ENCODE measurements at places on chromosomes 7 and 10.
A peak's percentile ranks its signal among the peaks of the same experiment; 100 is the strongest.

DNA sequence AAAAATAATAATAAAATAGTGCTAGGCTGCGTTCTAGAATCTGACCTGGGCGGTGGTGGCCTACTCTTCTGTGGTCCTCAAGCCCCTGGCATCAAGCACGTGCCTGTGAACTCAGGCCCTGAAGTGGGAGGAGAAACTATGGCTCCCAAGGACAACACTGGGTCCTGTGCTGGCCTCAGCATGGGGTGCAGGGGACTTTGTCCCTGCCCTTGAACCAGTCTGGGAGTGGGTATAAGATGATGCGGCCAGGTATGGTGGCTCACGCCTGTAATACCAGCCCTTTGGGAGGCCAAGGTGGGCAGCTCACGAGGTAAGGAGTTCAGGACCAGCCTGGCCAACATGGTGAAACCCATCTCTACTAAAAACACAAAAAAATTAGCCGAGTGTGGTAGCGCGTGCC is 5.5 kb downstream of the ZP3 start:
- no peak for DNase-seq

DNA sequence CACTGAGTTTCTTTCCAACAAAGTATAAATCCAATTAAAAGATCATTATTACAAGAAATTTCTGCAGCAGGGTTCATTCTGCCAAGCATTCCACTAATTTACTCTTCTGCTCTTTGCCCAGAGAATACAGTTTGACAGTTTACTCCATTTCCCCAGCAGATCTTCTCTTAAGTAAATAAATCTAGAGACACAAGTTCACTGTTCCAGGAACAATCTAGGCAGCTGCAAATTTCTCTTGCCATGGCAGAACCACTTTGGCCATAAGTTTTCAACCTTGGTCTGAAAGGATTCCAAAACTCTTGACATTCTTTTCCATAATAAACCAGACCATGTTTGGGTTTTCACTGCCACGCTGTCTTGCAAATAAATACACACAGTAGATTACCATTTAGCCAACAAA is 11.5 kb downstream of the RGS10 start:
- no peak for DNase-seq

- no peak for DNase-seq
Observed at GRCh38 chr7:108178398-108178797, 48.2 kb upstream of the LAMB4 start.

DNA sequence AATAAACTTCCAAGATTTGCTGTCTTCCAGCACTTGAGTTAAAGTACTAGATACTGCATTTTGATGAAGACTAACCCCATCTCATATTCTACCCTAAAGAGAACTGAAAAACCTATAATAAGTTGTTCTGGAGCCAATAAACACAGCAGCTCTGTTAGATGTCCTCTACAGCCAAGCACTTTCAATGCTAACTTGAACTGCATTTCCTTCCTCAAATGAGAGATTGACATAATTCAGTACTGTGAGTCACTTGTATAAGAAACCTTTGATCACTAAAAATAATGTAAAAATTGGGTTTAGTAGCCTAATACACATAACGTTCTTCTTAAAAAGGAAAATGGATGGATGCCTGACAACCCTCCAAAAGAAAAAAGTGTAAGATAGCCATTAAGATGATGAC is 81.3 kb downstream of the ITGB8 start:
- DNase-seq, result no peak

DNA sequence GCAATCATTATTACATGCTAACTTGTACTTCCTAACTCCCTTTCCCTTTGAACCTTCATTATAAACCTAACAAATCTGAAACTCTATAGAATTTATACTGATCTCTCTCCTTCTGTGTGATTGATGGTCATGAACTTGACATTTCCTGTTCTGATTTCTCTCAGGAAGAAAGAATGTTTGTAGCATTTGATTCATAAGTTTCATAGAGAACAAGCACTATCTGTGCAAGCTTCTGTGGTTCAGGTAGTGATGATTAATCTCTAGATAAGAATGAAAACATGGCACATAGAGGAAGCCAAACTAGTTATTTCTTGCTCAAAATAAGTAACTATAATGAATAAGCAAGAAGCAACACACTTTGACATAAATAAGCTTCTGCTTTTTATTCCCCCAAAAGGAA is 34.2 kb downstream of the TFPI2 start:
- DNase-seq, result no peak

GRCh38 chr7:74599244-74599643 is 58.3 kb upstream of the GTF2I start:
- no peak for DNase-seq

DNA sequence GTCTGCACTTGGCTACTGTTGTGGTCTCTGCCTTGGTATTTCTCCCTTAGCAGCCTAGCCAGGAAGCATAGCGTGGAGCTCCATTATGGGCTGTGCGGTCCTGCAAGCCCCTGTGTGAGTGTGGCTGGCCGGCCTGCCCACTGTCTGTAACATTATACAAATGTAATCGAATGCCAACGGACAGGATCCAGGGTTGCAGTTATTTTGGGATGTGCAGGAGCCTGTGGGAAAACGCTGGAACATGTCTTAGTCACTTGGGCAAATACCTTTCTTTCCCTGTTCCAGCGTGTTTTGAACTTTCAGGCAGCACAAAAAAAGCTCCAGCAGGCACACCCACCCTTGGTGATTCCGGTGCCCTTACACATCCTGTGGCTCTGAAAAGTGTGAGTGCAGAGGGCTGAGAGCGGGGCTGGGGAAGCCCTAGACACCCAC is 29.5 kb downstream of the BAG3 start:
- DNase-seq, result no peak

DNA sequence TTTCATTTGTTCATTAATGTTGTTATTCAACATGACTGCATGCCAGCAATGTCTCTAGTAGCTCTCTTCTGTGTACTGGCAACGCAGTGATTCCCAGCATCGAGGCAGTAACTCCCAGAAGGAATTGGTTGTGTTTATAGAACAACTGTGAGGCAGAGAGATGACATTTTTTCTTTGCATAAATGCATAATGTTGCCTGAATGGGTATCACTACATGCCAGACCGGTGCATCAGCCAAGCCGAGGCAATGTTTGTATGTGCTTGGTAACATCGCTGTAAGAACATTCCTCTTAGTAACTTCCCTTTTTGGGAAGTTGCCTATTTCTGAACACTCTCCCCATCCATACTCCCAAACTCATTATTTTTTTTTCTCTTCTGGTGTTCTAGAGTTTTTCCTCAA is 182.9 kb downstream of the HTR7 start:
- no peak for DNase-seq

DNA sequence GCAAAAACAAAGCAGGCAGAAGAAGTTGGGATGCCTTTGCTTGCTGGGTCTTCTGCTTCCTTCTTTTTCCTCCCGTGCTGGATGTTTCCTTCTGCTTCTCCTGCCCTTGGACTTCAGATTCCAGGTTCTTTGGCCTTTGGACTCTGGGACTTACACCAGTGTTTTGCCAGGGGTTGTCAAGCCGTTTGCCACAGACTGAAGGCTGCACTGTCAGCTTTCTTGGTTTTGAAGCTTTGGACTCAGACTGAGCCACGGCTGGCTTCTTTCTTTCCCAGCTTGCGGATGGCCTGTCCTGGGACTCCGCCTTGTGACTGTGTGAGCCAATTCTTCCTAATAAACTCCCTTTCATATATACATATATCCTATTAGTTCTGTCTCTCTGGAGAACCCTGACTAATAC is 11.3 kb upstream of the LCOR start:
- no peak for DNase-seq

DNA sequence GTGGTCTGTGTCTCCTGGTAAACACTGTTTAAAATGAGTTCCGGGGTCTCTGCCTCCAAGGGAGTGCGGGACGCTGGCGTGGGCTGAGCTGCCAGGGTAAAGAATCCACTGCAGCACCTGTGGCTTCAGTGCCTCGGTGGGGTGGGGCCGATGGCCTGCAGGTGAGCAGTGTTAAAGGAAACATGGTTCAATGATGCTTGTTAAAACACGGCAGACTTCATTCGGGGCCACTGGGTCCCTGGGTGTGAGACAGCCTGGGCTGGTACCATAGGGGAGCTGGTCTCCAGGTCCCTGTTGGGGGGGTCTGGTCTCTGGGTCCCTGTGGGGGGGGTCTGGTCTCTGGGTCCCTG is 24.9 kb upstream of the KNDC1 start:
- no peak for DNase-seq

DNA sequence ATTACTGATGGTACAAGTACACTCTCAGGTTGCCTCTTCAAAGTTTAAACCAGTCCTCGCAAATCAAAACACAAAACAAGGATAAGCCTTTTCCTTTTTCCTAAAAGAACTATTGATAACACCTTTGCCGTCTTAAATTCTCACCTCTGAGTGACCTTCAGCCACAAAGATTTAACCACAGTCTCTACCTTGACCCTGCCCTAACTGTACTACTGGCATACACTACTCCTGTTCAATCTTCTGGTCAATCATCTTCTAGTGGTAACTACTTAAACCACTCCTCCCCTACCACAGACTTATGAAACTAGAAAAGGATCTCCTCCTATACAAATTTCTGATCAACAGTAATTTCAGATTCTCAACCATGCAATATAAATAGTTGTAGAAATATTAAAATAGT is 15.1 kb downstream of the UPF2 start:
- DNase-seq, result no peak

- DNase-seq, result no peak
Observed at GRCh38 chr7:5296611-5297226, 14.0 kb downstream of the SLC29A4 start.

GRCh38 chr7:1922071-1922869 is 252.2 kb downstream of the ELFN1 start:
- no peak for DNase-seq

DNA sequence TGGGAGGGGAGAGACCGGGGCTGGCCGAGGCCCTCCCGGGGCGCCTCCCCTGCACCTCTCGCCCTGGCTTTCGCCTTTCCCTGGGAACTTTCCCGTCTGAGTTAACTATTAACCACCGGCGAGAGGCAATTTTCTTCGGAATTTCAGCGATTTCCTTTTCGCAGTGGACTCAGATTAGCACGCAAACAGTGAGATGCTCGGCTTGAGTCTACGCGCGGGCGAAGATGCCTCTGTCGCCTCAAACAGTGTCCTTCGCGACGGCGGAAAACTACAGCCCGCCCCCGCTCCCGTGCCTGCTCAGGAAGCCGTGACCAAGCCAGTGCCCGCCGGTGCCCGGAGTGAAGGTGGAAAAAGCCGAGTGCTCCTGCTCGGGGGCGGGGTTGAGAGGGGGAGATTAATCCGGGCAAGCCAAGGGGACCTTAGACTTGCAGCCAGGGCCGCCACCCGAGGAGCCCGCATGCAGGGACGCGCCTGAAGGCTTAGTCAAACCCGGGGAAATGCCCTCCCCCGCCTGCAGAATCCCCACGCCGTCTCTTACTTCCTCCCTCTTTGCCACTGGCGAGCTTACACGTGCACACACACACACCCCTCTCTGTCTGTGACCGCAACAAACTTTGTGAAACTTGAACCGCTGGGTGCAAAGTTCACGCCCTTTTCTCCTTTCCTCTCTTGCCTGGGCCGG is 14.5 kb upstream of the PAX2 start:
- DNase-seq, result peak; percentile 62

DNA sequence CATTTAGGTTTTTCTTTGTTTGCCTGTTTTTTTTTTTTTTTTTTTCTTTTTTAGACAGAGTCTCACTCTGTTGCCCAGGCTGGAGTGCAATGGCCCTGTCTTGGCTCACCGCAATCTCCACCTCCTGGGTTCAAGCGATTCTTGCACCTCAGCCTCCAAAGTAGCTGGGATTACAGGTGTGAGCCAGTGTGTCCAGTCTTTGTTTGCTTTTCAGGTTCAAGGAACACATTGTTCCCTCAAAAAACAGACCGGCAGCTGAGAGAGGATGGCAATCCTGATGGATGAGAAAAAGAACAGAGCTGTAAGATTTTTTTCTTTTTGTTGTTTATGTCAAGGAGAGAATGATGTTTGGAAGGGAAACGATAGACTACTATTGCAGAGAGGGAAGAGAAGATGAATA is 23.3 kb upstream of the RHOBTB1 start:
- DNase-seq, result no peak

- no peak for DNase-seq
Observed at GRCh38 chr10:69102440-69102839, 14.5 kb downstream of the SRGN start.

DNA sequence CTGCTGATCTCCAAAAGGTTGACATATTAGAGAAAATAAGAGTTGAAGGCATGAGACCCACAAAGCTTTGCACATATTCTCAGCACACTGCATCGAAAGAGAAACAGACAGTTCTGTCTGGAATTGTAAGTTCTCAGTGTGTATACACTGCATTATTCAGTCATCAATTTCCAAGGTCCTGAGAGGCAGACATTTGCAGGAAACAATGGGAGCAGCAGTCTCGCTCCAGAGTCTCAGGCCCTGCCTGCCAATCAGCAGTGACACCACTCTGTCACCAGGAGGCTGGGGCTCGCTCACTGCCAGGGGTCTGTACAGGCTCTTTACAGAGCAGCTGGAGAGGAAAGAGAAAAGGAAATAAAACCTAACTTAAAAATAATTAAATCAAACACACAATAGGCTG is 36.3 kb downstream of the JAZF1 start:
- no peak for DNase-seq

Measured in 8988T (cell line).